ENCODE measurements at places on chromosomes 16 and 17.
A peak's percentile ranks its signal among the peaks of the same experiment; 100 is the strongest.

GRCh38 chr16:80552277-80552676, 11.5 kb downstream of the DYNLRB2 start:
- peak; percentile 33 for DNase-seq

- DNase-seq, result no peak
These were observed 14.1 kb downstream of the FAM222B start for GRCh38 chr17:28828294-28829040.

GRCh38 chr17:51481370-51481769, 221.0 kb downstream of the UTP18 start:
- DNase-seq, result no peak

DNA sequence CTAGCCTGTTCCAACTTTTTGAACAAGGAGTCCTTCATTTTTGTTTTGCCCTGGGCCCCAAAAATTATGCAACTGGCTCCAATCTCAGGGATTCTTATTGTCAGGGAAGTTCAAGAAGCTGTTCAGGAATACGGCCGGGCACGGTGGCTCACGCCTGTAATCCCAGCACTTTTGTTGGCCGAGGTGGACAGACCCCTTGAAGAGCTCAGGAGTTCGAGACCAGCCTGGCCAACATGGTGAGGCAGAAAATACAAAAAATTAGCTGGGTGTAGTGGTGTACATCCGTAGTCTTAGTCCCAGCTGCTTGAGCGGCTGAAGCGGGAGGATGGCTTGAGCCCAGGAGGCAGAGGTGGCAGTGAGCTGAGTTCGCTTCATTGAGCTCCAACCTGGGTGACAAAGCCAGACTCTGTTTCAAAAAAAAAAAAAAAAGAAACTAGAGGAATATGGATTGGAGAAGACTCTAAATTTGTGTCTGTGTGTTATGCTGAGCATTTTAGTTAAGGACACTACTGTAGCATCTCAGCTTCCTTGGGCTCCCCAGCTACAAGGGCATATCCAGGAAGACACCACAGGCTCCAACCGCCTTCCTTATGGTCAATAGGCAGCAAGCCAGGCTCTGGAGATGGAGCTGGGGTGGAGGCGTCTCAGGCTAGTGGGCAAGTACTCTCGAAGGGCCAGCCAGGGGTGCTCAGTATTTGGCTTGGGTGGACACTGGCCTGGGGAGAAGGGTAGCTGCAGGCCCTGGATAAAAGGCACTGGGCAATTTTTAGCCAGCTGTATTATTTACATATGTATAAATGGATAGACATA, 56.8 kb upstream of the CREBBP start:
- DNase-seq, result no peak

GRCh38 chr17:61250335-61250890, 149.2 kb upstream of the TBX2 start:
- no peak for DNase-seq

GRCh38 chr17:17917394-17917793, 54.8 kb downstream of the TOM1L2 start:
- no peak for DNase-seq

GRCh38 chr17:2580151-2580550, 13.3 kb upstream of the PAFAH1B1 start:
- DNase-seq, result no peak

DNA sequence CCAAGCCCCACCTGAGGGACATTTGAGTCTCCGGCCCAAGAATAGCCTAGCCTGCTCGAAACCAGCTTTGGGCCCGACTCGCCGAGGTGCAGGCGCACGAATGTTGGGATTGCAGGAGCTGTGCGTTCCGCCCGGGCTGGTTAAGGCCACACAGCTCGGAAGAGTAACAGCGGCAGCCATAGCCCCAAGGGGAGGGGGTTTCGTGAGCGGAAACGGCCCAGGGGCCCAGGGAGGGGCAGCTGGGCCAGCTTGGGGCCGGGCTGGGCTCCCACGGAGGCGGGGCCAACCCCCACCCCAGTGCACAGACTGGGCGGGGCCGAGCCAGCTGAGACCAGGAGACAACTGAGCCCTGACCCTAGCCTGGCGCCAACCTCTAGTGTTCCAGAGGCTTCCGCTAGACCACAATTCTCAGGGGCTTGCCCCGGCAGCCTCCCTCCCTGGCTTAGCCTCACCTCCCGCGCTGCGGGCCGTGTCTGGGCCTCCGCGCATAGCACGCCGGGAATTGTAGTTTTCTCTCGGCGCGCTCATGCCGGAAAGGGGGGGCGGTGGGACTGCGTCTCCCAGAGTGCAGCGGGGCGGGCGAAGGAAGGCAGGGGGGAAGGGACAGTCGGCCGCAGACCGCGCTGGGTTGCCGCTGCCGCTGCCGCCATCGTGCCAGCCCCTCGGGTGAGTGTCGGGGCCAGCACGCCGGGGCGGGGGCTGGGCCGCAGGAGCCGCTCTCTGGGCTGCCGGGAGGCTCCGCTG, at the start of gene NUTF2:
Gene NUTF2, plus strand, starts transcription at position 614 of the 744 bp plus-strand sequence. CDS start 18,198 bp downstream, outside the sequence.
- peak; percentile 95 for DNase-seq

DNA sequence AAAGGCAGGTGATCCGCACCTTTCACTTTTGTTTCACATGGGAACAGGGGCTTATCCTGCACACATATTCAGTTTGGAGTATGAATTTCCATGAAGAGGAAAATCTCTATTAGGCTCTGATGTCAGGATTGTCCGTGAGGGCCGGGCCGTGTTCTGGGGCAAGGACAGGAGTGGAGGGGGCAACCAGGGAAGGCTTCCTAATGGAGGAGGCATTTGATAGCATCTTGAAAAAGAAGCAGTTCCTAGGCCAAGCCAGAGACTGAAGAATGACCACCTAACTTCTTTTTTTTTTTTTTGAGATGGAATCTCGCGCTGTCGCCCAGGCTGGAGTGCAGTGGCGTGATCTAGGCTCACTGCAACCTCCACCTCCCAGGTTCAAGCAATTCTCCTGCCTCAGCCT, 174.2 kb downstream of the SEC14L1 start:
- no peak for DNase-seq

DNA sequence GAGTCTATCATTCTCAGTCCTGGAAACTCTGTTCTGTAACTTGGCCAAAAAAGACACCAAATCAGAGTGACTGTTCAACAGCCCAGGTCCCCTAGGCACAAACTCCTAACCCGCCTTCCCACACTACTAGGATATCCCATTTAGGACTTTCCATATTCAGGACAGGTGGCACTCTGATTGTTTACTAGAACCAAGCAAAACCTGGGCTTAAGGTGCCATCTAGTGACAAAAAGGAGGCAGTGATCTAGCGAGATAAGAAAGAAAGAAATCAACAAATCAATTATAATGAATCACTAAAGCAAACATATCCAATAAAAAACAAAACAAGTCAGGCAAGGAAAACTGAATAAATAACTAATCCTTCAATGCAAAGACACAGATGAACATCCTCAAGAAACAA, 203.9 kb downstream of the CEP112 start:
- DNase-seq, result no peak

GRCh38 chr16:89581861-89582563, 6.5 kb downstream of the CPNE7 start:
- DNase-seq, result no peak

- peak; percentile 63 for DNase-seq
These were observed 19.7 kb downstream of the FOXL1 start for GRCh38 chr16:86597880-86598606.

DNA sequence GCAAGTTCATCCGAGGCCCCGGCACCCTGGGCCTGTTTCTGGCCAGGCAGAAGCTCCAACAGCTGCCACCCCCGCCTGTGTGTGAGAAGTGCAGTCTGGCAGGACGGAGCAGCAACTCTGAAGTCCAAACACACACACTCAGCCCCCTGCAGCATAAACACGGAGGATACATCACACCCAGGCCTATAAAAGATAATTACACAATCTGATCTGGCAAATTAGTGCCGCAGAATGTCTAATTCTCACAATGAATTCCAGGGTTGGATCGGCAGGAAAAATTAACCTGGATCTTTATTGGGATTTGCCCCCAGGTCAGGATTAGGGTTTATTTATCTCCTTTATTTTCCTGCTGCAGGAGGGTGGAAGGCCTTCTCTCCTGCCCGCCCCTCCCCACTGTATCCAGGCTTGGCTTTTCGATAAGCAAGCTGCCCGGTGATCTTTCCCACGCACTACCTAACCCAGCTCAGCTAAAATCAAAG, 311.4 kb downstream of the SOX9 start:
- no peak for DNase-seq

GRCh38 chr16:1434644-1435592, 4.0 kb downstream of the PERCC1 start:
- DNase-seq, result no peak

DNA sequence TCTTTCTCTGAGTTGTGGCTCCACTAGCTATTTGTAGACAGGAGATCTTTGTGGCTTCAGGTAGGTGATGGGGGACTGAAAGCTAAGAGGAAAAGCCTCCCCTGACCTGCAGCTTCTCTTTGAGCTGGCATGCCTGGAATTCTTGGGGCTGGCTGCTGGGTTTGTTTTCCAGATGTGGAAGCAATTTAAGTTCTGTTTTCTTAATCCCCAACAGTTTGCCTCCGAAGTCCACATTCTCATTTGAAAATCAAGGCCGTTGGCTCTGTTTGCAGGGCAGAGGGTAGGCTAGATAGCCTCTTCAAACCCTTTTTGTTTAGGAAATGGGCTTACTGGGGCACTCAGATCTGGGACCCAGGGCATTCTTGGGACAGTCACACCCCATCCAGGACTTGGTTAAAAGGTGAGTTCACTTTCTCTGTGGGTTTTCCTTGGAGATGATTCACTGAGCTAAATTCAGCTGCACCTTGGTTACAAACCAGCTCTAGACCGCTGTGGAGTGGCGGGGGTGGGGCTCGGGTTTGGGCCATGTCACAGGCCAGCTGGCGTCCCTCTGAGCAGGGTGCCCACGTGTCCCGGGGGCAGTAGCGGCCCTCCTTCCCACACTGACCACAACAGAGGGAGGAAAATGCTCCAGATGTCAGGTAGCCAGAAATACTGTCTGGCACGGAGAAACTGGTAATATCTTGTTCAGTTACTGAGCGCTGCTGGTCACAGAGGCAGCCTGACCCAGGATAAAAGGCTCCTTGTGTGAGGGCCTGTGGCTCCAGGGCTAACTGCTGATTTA, 108.5 kb downstream of the RAB11FIP4 start:
- DNase-seq, result no peak

- peak; percentile 83 for DNase-seq
These were observed 7.3 kb downstream of the CHMP6 start for GRCh38 chr17:80998748-80999535.

- no peak for DNase-seq
These were observed 34.5 kb downstream of the TBC1D16 start for GRCh38 chr17:80000981-80001775.

DNA sequence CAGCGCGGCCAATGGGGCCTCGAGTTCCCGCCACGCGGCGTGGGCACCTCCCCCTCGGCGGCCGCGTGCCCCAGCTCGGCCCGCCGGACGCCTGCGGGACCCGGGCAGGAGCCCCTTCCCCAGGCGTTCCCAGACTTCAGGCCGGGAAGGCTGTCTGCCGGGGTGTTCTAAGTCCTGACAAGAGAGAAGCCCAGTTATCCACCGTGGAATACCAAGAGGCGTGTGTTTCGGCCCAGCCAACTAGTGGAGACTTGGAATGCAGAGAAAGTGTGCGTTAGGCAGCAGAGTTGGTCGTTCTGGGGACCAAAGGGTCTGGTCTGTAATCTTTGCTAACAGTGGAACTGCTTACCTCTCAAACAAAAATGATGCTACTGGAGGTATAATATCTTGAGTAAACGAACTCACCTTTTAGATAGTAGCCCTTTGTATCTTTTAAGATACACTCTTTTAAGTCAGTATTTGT, 251 bp upstream of the HSF5 start:
- no peak for DNase-seq

DNA sequence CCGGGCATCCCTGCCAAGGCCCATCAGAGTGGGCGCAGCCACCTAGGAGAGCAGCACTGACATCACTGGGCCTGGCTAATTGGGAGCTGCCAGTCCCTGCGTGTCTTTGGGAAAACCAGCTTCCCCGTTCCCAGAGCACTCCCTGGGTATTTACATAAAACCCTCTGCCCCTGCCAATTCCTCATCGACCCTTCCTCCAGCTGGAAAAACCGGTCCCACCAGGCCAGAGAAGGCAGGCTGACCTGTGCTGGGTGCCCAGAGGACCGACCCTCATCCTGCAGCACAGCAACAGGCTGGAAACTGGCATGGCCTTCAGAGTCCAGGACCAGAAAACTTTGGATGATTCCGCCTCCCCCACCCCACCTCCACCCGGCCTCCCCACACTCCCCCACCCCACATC, 8.2 kb upstream of the FOXN1 start:
- DNase-seq, result no peak

DNA sequence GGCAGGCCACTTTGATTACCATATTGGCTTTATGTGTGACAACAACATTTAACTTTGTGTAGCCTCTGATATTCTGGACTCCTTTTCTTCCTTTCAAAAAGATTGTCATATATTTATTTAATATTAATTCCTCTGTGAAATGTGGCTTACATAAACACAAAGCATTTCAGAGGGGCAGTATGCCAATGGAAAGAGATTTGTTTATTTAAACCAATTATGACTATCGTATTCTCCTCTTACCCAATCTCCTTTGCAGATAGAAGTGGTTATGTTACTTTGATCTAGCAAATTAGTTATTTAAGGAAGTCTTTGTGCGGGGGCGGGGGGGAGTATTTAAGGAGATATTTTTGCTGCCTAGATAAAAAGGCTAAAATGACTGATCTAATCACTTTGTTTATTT, 573.7 kb upstream of the KIF2B start:
- DNase-seq, result no peak

- DNase-seq, result no peak
These were observed 613 bp downstream of the ECI1 start for GRCh38 chr16:2250652-2251295.

DNA sequence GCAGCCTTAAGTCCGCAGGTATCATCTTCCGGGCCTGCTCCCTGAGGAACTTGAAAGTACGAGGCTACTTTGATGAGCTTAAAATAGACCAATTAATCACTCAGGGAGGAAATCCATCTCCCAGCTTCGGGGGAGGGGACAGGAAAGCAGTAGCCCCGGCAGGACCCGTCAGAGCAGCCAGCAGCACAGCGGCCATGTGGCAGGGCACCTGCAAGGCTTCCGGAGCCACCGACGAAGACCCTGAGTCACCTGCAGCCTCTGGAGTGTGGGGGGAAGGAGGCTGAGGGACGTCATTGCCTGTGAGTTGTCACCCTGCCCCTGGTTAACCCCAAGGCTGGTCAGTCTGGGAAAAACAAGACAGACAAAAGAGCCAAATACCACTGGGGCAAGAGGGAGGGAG, 4.4 kb upstream of the CYB561 start:
- DNase-seq, result no peak

DNA sequence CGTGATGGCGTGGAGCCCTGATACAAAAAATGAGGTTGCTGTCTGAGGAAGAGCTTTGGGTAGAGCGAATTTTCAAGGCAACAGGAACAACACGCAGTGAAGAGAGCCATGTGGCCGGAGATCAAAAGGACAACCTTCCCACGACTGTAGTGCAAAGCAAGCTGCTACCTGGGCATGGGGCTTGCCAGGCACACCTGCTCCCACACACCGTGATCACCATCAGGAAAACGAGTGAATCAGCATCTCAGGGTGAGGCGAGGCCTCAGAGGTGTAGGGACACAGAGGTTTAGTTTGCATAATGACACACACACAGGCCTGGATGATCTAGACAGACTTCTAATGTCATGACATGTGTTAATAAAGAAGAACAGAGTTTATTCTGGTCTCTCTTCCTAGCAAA, 65.7 kb downstream of the PARN start:
- DNase-seq, result no peak

Data from lower leg skin (tissue), 4 donors.